ENCODE measurements at places on chromosomes 12 and 14. TPM values are rescaled to one million over a fixed set of nuclear protein-coding genes. Genes with fewer than 3 reads are reported as not detected.

The PTGER2 gene
- total RNA-seq, result 52.3 TPM

The TAS2R10 gene
- total RNA-seq, result 0.92 TPM

The SERPINA12 gene
- not detected for total RNA-seq

The AQP6 gene
- not detected for total RNA-seq

The SCAF11 gene
- 144 TPM for total RNA-seq

The CCDC197 gene
- total RNA-seq, result 0.38 TPM

The GPR135 gene
- total RNA-seq, result 1.3 TPM
